Endothelial cell (in vitro differentiated cells): ENCODE measurements at places on chromosomes 16 and 17. TPM values are rescaled to one million over a fixed set of nuclear protein-coding genes. Genes with fewer than 3 reads are reported as not detected.
A peak's percentile ranks its signal among the peaks of the same experiment; 100 is the strongest.

DNA sequence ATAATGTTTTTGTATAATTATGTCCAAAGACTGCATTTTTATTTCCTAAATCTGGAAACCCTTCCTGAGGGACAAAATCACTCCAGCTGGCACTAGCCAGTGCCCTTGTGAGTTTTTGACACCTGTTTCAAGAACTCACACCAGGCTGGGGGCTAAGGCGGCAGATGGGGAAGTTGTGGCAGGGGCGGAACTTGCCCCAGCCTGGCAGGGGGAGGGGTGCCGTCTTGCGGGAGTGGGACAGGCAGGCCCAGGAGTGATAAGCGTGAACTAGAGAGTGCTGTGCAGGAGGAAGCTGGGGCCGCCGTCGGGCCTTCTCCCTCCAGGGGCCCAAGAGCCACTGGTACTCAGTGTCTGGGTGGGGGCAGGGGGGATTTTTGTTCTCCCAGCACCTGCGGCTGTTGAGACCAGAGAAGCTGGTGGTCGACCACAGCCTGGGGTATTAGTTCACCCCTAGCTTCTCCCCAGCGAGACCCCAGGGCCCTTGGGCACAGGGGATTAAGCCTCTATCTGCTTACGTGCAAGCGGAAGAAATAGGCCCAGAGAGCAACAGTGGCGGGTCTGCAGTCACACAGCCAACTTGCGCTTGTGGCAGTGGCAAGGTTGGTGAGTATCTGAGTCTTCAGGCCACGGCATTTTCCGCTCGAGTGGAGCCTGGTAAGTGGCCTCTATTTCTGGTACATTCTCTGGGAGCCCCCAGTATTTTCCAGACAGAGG, 40.2 kb upstream of the PLCG2 start:
- H3K4me1 ChIP-seq, result peaks cover 13% of the 10 kb centered on the region
- no peaks in the 10 kb centered on the region for H3K27me3 ChIP-seq
- H3K36me3 ChIP-seq, result no peaks in the 10 kb centered on the region
- no peak overlapping the region for H3K27ac ChIP-seq
- no peak for DNase-seq

The GP1BA gene
- total RNA-seq, result 1.3 TPM

The RPS2 gene
- 3,223 TPM for total RNA-seq

- H3K4me3 ChIP-seq, result no peak overlapping the region
- no peaks in the 10 kb centered on the region for H3K36me3 ChIP-seq
- H3K27ac ChIP-seq, result no peak overlapping the region
- H3K4me1 ChIP-seq, result peaks cover 8% of the 10 kb centered on the region
Measured at GRCh38 chr17:14805348-14805747, 459.8 kb downstream of the PMP22 start.

DNA sequence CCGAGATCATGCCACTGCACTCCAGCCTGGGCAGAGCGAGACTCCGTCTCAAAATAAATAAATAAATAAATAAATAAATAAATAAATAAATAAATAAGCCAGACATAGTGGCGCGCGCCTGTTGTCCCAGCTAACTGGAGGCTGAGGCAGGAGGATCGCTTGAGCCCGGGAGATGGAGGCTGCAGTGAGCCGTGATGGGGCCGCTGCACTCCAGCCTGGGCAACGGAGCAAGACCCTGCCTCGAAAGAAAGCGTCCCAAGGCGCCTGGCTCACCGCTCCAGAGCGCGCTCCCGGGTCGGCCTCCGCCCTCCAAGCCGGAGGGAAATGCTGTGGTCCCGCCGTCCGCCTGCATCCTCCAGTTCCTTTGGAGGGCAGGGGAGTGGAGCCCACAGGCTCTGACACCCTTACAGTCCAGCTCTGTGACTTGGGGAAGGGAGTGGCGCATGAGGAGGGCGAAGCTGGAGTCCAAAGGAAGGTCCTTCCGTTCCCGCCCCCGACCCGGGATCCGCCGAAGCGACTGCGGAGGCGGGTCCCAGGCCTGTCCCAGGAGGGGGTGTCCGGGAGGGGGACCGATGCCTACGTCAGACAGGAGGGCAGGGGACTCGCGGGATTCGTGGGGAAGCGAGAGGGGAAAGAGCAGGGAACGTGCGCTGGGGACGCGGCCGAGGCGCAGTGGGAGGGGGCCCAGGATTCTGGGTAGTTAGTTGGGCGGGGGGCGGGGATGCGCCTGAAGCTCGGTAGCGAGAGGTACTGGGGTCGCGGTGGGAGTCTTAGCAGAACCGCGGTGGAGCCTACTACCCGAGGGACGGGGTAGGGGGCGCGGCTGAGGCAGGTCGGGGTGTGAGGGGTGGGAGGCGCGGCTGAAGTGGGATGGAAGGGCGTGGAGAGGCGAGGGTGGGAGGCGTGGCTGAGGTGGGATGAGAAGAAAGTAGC, 8.4 kb upstream of the TRPV2 start:
- peaks cover 5% of the 10 kb centered on the region for H3K27me3 ChIP-seq

- H3K36me3 ChIP-seq, result peaks cover 17% of the 10 kb centered on the region
- DNase-seq, result no peak
- no peak overlapping the region for H3K4me3 ChIP-seq
- no peak overlapping the region for H3K27ac ChIP-seq
Measured at GRCh38 chr17:57343717-57344116, 87.4 kb downstream of the MSI2 start.

The SBK1 gene
- total RNA-seq, result 22.9 TPM

DNA sequence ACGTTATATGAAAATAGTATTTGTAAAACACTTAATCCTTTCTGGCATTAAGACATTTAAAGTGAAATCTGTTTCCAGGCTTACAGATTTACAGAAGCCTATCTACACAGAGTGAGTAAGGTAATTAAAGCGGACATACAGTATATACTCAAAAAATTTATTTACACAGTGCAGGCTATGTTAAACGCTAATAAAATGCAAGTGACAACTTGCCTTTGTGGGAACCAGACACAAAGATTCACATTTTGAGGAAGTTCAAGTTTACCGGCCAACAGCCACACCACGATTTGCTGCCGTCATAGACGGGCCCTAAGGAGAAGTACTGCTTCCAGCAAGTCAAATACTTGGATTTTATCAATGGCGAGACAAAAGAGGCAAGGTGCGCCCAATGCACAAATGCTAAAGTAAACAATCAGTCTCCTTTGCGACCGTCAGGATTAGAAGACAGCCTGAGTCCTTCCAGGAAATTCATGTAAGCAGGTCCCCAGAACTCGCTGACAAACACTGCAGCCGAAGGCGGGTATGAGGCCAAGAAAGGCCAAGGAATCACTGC, 801 bp downstream of the VPS35 start:
- DNase-seq, result no peak
- H3K4me3 ChIP-seq, result no peak overlapping the region
- peaks cover 13% of the 10 kb centered on the region for H3K27me3 ChIP-seq
- H3K27ac ChIP-seq, result no peak overlapping the region
- H3K4me1 ChIP-seq, result peaks cover 33% of the 10 kb centered on the region

The LDHD gene
- 0.36 TPM for total RNA-seq

- no peak for DNase-seq
- peaks cover 8% of the 10 kb centered on the region for H3K4me1 ChIP-seq
- H3K4me3 ChIP-seq, result peak overlapping the region; percentile 21
- H3K36me3 ChIP-seq, result peaks cover 4% of the 10 kb centered on the region
Measured at GRCh38 chr17:18262641-18263040, 2.2 kb downstream of the MIEF2 start.

GRCh38 chr16:70695331-70696070, 9.6 kb upstream of the MTSS2 start:
- peak overlapping the region; percentile 94 for H3K27ac ChIP-seq
- peaks cover 21% of the 10 kb centered on the region for H3K27me3 ChIP-seq
- H3K36me3 ChIP-seq, result peaks cover 7% of the 10 kb centered on the region
- peak; percentile 74 for DNase-seq
- no peak overlapping the region for H3K4me3 ChIP-seq
- peaks cover 33% of the 10 kb centered on the region for H3K4me1 ChIP-seq

The C16orf89 gene
- total RNA-seq, result not detected

The ABAT gene
- total RNA-seq, result 1.6 TPM

- H3K27ac ChIP-seq, result no peak overlapping the region
- no peak for DNase-seq
- H3K4me3 ChIP-seq, result no peak overlapping the region
- H3K27me3 ChIP-seq, result no peaks in the 10 kb centered on the region
- H3K4me1 ChIP-seq, result no peaks in the 10 kb centered on the region
Measured at GRCh38 chr16:81946206-81946605, 65.1 kb downstream of the SDR42E1 start.

The CNTNAP4 gene
- 0.10 TPM for total RNA-seq

The ZG16 gene
- not detected for total RNA-seq

DNA sequence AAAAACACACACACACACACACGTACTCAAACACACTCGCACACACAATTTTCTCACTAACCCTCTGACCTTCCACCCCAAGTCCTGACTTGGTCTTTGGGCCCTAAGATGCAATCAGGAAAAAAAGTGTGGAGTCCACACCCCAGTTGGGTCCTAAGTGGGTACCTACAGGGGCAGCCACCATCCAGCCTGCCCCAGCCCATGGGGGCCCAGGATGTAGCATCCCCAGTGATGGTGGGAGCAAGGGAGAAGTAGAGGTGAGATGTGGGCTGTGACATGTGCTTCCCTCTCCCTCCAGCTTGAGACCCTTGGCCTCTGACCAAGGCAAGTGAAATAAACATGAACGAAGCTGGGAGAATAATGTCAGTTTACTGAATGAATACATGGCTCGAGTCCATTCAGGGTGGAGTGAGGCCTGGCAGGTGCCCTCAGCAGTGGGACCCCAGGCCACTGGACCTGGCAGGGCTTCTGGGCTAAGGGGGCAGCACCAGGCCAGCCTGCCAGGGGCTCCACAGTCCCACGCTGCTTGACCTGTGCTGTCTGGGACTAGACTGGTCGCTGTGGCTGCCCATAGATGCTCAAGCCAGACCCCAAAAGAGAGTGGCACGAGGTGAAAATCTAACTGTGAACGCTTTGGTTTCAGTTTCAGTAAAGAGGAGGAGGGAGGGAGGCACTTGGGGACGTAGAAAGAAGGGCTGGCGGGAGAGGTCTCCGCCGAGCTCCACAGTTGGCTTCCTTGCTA, 73.7 kb downstream of the MRC2 start:
- peaks cover 11% of the 10 kb centered on the region for H3K4me1 ChIP-seq
- H3K27me3 ChIP-seq, result peaks cover 7% of the 10 kb centered on the region

The FOXN1 gene
- total RNA-seq, result not detected

- H3K36me3 ChIP-seq, result peaks cover 4% of the 10 kb centered on the region
- peaks cover 2% of the 10 kb centered on the region for H3K4me1 ChIP-seq
- peaks cover 22% of the 10 kb centered on the region for H3K27me3 ChIP-seq
- H3K27ac ChIP-seq, result no peak overlapping the region
Measured at GRCh38 chr17:80478487-80479245, 2.3 kb upstream of the NPTX1 start.

GRCh38 chr17:4877089-4877488, 22.2 kb upstream of the C17orf107 start:
- H3K4me1 ChIP-seq, result peaks cover 20% of the 10 kb centered on the region
- no peak for DNase-seq
- H3K36me3 ChIP-seq, result peaks cover 29% of the 10 kb centered on the region
- no peak overlapping the region for H3K27ac ChIP-seq

The SLC16A13 gene
- total RNA-seq, result 25.8 TPM

- DNase-seq, result no peak
- H3K36me3 ChIP-seq, result no peaks in the 10 kb centered on the region
- H3K4me1 ChIP-seq, result no peaks in the 10 kb centered on the region
- H3K27ac ChIP-seq, result peak overlapping the region; percentile 24
- peaks cover 7% of the 10 kb centered on the region for H3K27me3 ChIP-seq
Measured at GRCh38 chr17:21418446-21419298, 42.5 kb downstream of the KCNJ12 start.

GRCh38 chr17:43898446-43898845, 8.9 kb downstream of the MPP2 start:
- DNase-seq, result no peak
- no peak overlapping the region for H3K4me3 ChIP-seq
- H3K4me1 ChIP-seq, result peaks cover 4% of the 10 kb centered on the region
- H3K36me3 ChIP-seq, result peaks cover 3% of the 10 kb centered on the region
- H3K27me3 ChIP-seq, result peaks cover 2% of the 10 kb centered on the region
- H3K27ac ChIP-seq, result no peak overlapping the region

DNA sequence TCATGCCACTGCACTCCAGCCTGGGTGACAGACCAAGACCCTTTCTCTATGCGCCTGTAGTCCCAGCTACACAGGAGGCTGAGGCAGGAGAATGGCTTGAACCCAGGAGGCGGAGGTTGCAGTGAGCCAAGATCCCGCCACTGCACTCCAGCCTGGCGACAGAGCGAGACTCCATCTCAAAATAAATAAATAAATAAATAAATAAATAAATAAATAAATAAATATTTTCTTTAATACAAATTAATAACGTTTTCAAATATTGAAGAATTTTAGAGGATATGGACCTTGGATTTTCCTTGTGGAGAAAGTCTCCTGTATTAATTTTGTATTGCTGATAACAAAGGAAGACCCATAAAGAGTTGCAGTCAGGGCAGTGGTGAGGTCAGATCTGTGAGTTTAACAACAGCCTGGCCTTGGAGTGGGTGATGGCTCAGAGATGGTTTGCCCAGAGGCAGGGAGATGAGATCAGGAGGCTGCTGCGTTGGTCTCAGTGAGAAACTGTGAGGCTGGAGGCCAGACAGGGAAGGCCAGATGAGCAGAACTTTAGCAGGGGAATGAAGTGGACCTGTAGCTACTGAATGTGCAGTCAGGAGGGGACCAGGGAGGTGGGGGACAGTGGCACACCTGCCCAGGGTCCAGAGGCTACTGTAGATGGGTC, 4.4 kb upstream of the ASGR1 start:
- peak overlapping the region; percentile 72 for H3K27ac ChIP-seq
- H3K27me3 ChIP-seq, result peaks cover 3% of the 10 kb centered on the region
- no peak for DNase-seq
- H3K4me1 ChIP-seq, result no peaks in the 10 kb centered on the region

DNA sequence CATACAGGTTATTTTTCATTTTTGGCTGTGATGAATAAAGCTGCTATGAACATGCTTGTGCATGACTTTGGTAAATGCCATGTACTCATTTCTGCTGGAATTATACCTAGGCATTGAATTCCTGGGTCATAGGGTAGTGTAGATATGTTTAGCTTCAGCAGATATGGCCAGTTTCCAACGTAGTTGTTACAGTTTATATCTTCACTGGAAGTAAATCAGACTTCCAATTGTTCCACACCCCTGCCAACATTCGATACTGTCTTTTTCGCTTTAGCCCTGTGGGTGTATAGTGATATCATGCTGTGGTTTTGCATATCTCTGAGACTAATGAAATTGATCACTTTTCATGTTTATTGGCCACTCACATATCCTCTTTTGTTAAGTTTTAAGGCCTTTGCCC, 50.4 kb downstream of the ARHGAP27 start:
- no peaks in the 10 kb centered on the region for H3K36me3 ChIP-seq
- no peak overlapping the region for H3K4me3 ChIP-seq

- H3K27ac ChIP-seq, result no peak overlapping the region
- H3K4me1 ChIP-seq, result peaks cover 3% of the 10 kb centered on the region
- H3K36me3 ChIP-seq, result no peaks in the 10 kb centered on the region
- no peak for DNase-seq
Measured at GRCh38 chr17:78291944-78292910, 60.8 kb downstream of the TMEM235 start.

GRCh38 chr16:68802190-68802589, 41.1 kb upstream of the TANGO6 start:
- no peaks in the 10 kb centered on the region for H3K36me3 ChIP-seq
- H3K27ac ChIP-seq, result no peak overlapping the region
- H3K4me1 ChIP-seq, result no peaks in the 10 kb centered on the region
- no peak for DNase-seq

GRCh38 chr17:82816358-82816757, 23.5 kb downstream of the ZNF750 start:
- peak overlapping the region; percentile 93 for H3K27ac ChIP-seq
- peaks cover 20% of the 10 kb centered on the region for H3K36me3 ChIP-seq
- H3K4me1 ChIP-seq, result peaks cover 41% of the 10 kb centered on the region
- H3K27me3 ChIP-seq, result no peaks in the 10 kb centered on the region

GRCh38 chr17:77822302-77823030, 136.0 kb upstream of the TNRC6C start:
- H3K27ac ChIP-seq, result no peak overlapping the region
- peaks cover 4% of the 10 kb centered on the region for H3K4me1 ChIP-seq
- peaks cover 3% of the 10 kb centered on the region for H3K27me3 ChIP-seq
- H3K4me3 ChIP-seq, result no peak overlapping the region
